ENCODE measurements at places on chromosomes 1 and 21.

DNA sequence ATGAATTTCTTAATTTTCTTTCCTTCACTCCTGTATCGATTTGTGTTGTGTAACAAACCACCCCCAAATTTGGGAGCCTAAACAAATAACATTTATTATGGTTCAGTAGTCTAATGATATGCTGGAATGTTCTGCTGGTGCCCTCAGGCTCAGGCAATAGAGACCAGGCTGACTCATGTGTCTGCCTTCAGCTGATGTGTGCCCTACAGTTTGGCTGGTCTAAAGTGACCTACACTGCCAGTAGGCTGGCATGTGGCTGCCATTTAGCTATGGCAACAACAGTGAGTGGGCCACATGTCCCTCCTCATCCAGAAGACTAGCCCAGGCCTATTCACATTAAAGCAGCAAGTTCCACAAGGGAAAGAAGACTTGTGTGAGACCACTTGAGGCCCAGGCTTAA is 115.8 kb downstream of the PTPRC start:
- no peak for DNase-seq

- DNase-seq = no peak
Measured at GRCh38 chr1:32536117-32536516, 3.1 kb upstream of the ZBTB8A start.

GRCh38 chr1:68103011-68103545 is 52.7 kb upstream of the DIRAS3 start:
- no peak for DNase-seq

- no peak for DNase-seq
Measured at GRCh38 chr21:43885721-43886120, 20.7 kb downstream of the AGPAT3 start.

- no peak for DNase-seq
Measured at GRCh38 chr1:223030871-223031400, 112.1 kb downstream of the TLR5 start.

GRCh38 chr1:40732756-40733301 is 41.3 kb downstream of the NFYC start:
- no peak for DNase-seq

DNA sequence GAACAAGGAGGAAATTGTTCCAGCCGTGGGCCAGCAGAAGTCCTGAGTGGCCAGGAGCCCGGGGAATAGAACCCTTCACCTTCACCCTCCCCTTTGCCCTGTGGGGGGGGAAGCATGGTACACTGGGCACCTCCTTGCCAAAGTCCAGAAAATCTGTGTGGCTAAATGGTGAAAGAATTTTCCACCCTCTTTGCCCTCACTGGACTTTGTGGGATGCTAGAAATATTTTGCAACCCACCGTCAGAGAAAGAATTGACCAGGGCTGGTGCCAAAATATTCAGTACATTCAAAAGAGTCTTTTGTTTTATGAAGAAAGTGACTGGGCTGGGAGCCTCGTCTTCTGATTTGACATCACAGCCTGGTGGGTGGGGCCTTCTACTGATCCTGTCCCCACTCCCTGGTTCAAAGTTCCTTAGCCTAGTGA is 14.6 kb downstream of the NFASC start:
- DNase-seq = no peak
